ENCODE measurements at places on chromosomes 3 and 15.
A peak's percentile ranks its signal among the peaks of the same experiment; 100 is the strongest.

GRCh38 chr3:35790764-35791163 lies 151.4 kb downstream of the ARPP21 start:
- no peak for DNase-seq

- DNase-seq = peak; percentile 84
These were observed 91.2 kb downstream of the SENP2 start for GRCh38 chr3:185677146-185677829.

DNA sequence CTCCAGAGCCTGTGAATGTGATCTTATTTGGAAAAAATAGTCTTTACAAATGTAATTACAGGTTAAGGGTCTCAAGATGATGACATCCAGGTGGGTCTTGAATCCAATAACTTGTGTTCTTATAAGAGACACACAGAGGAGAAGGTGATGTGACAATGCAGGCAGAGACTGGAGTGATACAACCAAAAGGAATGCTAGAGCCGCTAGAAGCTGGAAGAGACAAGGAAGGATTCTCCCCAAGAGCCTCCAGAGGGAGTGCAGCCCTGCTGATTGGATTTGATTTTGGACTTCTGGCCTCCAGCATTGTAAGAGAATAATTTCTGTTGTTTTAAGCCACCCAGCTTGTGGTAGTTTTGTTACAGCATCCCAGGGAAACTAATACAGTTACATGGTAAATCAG lies 9.7 kb downstream of the MYH15 start:
- DNase-seq = no peak

DNA sequence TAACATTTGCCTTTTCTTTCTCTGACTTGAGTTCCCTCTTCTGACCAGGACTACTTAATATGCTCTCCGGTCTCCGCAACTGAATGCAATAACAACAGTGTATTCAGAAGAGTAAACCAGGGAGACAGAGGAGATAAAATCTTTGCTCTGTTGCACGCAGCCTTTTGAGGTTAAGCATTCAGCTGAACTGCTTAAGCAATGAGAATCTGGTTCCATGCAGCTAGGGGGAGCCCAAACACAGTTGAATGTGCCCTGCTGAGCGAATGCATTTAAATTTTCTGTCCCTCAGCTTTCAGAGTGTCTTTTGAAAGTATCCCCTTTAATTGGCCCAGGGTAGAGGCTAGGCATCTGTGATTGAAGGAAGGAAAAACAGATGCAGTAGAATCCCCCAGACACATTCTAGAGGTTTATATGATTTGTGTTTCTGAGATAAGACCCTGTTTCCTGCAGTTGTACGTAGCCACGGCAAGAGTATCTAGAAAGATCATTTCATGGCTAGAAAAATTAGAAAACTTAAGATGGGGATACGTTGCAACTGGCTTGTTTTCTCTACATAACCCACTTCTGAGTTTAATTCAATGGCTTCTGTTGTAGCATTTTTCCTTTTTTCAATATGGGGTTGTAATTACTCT lies 309.6 kb downstream of the TUSC7 start:
- DNase-seq = no peak

- DNase-seq = no peak
These were observed 41.7 kb downstream of the SOX2 start for GRCh38 chr3:181753391-181753790.

GRCh38 chr15:77033729-77034671 lies 36.9 kb downstream of the TSPAN3 start:
- peak; percentile 62 for DNase-seq

GRCh38 chr3:66603151-66603611 lies 102.4 kb upstream of the LRIG1 start:
- DNase-seq = no peak

- no peak for DNase-seq
These were observed 161.2 kb upstream of the SYNPR start for GRCh38 chr3:63116922-63117321.

- DNase-seq = peak; percentile 13
These were observed 154.3 kb downstream of the GOLIM4 start for GRCh38 chr3:167941234-167941995.

GRCh38 chr3:150543531-150543930 lies 2.8 kb downstream of the SERP1 start:
- no peak for DNase-seq

DNA sequence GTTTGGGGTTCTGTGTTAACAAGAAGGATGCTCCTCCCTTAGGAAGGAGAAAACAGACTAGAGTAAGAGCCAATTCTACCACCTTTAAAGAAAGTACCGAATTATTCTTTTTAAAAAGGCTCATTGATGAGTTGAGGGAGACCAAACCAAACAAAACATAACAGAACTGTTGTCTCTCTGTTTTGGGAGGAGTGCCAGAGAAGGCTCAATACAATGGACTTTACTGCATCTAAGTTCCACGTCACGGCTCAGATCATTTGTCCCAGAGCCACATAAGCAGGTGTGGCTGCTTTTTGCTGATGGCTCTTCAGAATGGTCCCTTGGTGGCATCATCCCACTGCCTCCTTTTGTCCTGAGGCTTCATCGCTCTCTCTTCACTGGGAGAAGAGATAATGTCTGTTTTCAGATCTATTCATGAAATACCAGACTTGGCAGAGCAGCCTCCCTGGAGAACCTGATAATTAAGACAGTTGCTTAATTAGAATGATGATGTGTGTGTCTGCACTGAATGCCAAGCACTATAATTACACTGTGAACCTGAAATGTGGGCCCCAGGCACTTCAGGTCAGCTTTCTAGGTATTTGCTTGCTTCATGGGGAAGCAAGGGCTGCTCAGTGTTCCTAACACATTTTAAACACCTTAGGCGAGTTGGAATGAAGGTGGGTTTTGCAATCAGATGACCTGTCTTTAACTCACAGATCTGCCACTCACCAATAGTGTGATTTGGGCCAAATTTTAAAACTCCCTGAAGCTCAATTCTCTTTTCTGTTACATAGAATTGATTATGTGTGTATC lies 335.2 kb upstream of the MCTP2 start:
- no peak for DNase-seq

- no peak for DNase-seq
These were observed 312.5 kb downstream of the NTRK3 start for GRCh38 chr15:87944050-87944449.

- peak; percentile 62 for DNase-seq
These were observed 2.1 kb downstream of the MAGI1 start for GRCh38 chr3:66036586-66037148.

GRCh38 chr3:156381253-156381652 lies 173.7 kb downstream of the SSR3 start:
- DNase-seq = no peak

DNA sequence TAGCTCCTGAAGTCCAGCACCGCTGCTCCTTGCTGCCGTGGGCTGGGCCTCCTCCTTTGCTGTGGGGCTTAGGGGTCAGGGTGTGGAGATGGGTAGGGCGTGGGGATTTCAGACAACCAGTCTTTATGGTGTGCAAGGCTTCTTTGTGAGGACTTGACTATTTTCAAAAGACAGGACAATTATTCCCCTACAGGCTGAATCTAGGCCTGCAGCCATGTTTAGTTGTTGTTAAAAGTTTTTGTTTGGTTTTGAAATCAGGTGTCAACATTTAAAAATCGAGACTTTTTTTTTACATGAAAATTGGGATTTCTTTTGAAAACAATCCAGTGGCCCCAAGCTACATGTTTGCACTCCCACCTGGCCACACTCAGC lies 10.6 kb downstream of the RPL32 start:
- no peak for DNase-seq

- DNase-seq = no peak
These were observed 45.9 kb downstream of the ATP2C1 start for GRCh38 chr3:130939753-130940152.

- DNase-seq = peak; percentile 87
These were observed 545 bp upstream of the RFX7 start for GRCh38 chr15:56244038-56244810.
